ENCODE measurements at places on chromosomes 1 and 21. TPM values are rescaled to one million over a fixed set of nuclear protein-coding genes. Genes with fewer than 3 reads are reported as not detected.

Gene PERM1
- 0.08 TPM for total RNA-seq

Gene S100A12
- not detected for total RNA-seq

Gene STYXL2
- not detected for total RNA-seq

Gene ARHGEF10L
- 4.9 TPM for total RNA-seq

Gene HSPA6
- 1.4 TPM for total RNA-seq
